ENCODE measurements at places on chromosomes 2 and 18. TPM values are rescaled to one million over a fixed set of nuclear protein-coding genes. Genes with fewer than 3 reads are reported as not detected.
A peak's percentile ranks its signal among the peaks of the same experiment; 100 is the strongest.

DNA sequence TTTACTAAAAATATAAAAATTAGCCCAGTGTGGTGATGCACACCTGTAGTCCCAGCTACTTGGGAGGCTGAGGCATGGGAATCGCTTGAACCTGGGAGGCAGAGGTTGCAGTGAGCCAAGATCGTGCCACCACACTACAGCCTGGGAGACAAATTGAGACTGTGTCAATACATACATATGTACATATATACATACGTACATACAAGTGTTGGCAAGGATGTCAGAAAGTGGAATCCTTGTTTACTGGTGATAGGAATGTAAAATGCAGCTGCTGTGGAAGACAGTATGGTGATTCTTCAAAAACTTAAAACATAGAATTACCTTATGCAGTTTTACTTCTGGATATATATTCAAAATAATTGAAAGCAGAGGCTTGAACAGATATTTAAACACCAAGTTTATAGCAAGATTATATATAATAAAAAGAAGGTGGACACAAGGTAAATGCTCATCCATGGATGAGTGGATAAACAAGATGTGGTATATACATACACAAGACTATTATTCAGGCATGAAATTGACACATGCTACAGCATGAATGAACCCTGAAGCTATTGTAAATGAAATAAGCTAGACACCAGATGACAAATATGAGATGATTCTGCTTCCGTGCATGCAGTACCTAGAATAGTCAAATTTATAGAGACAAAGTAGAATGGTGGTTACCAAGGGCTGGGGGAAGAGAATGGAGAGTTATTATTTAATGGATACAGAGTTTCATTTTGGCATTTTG, 43.2 kb downstream of the CCDC138 start:
- no peak for DNase-seq

GRCh38 chr2:174330945-174331594, 3.7 kb upstream of the SP9 start:
- DNase-seq, result no peak

- peak; percentile 78 for DNase-seq
Measured at GRCh38 chr2:219368690-219369191, 19.0 kb downstream of the DNPEP start.

DNA sequence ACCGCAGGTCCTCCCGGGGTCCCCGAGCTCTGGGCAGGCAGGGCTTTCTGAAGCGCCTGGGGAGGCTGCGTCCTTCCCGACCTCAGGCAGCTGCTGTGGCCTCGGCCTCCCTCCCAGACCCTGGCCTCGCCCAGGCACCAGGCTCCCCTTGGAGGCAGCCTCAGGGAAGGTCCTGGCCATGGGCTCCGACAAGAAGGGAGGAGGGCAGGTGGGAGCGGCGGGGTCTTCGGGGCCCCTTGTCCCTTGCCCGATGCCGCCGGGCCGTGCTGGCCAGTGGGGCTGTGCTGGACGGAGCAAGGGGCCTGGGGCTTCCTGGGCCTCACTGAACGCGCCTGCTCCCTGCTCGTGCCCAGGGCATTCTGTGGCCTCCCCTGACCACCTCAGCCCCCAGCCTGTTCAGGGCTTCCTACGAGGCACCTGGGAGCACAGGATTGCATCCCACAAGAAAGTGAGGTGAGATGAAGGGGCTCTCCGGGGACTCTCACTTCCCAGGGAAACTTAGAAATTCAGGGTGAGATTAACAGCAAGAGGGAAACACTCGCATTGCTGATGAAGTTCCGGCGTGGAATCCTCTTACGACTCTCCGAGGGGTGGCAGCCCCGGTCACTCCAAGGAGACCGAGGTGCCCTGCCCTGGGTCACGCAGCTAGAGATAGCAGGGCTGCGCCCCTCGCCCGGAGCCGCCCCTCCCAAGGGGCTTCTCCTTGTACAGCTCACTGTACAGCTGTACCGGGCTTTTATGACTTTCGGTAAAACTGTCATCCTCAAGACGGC, 778 bp downstream of the MFSD2B start:
- DNase-seq, result no peak

DNA sequence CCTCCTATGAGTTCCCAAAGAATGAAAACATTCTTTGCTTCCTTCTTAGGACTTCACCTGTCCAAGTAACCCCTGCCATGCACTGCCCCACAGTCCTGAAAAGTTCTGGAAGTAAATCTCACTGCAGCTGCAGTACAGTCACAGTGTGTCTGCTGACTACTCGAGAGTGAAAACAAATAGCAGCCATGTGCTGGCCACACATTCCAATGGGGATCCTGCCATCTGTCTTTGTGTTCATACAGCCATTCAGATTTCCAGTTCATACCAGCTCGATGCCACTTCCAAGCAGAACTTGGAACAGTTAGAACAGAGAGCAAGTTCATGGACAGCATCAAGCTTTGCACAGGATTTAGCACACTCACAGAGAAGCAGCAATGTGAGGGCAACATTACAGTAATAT, 629.9 kb upstream of the ACVR2A start:
- peak; percentile 77 for DNase-seq

DNA sequence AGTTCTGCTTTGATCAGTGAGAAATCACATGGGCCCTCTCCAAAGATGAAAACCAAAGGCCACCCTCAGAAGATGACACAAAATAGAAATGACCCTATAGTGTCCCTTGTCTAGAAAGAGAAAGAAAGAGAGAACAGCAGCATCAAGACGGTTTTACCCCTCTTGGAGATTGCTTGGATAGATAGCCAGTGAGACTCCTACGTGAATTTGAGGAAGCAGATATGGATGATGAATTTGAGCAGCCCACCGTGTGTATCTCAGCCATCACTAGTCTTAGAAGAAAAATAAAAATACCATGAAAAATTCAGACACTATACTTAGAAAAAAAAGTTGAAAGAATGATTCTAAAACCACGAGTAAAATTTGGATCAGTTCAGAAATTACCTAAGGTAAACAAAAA, 329.1 kb upstream of the CNTNAP5 start:
- no peak for DNase-seq

- no peak for DNase-seq
Measured at GRCh38 chr2:74504591-74504990, 2.9 kb downstream of the PCGF1 start.

- DNase-seq, result no peak
Measured at GRCh38 chr18:48975817-48976649, 25.3 kb upstream of the SMAD7 start.

GRCh38 chr18:8928847-8929780, 173.4 kb upstream of the NDUFV2 start:
- DNase-seq, result no peak

FBXO48 gene
- 0.17 TPM for total RNA-seq

LRP1B gene
- total RNA-seq, result 4.3 TPM

TMEM163 gene
- total RNA-seq, result 6.7 TPM

CRYGD gene
- total RNA-seq, result not detected

All from renal cortical epithelial cell (primary cell).